ENCODE measurements at places on chromosomes 4 and X.

- no peak for DNase-seq
Observed at GRCh38 chr4:162352580-162353107, 188.8 kb upstream of the FSTL5 start.

- peak; percentile 27 for DNase-seq
Observed at GRCh38 chr4:75630174-75630936, at the start of gene CDKL2. CDKL2 (minus strand) TSS chr4:75630528; CDS start chr4:75625988, 4,540 bp downstream.

- DNase-seq, result no peak
Observed at GRCh38 chrX:287670-288069, 6.5 kb downstream of the PLCXD1 start.

DNA sequence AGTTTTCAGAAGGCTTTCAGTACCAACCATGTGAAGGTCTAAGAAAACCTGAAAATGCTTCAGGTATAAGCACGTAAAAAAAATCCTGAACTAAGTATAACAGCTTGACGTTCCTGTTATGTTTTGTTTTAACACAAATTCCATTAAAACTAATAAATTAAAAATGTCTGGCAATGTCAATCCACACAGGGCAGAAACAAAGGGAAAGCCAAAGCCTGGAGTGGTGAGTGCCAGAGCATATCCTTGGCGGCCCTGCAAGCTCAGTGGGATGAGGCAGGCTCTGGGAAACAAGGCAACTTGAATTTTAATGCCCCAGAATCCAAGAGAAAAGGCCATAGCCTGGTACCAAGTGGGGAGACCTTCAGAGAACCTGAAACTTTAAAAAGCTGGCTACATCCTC lies 78.2 kb downstream of the EPHA5 start:
- no peak for DNase-seq

- peak; percentile 81 for DNase-seq
Observed at GRCh38 chr4:117481742-117482141, 396.4 kb upstream of the TRAM1L1 start.

DNA sequence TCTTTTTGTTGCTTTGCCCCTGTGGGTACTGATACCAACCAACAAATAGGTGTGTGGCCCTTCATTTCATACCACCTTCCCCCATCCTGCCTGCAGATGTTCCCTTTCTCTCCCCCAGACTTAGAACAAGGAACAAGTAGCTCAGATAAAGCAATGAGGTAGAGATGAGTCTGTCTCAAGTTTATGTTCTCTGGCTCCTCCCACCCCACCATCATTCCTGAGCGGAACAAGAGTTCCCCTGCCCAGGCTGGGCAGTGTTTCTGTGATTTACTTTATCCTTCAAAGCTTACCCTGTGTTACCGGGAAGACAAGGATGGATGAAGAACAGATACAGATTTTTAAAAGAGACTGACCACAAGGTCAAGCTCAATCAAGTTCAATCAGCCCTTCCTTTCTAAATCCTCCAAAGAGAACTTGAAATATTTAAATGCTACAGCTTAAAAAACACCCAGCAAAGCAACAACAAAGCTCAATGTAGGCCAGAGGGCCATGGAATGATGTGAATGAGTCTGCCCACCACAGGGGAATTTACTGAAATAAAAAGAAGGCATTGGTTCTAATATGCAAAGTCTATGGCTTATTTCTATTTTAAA lies 80.1 kb upstream of the UCP1 start:
- DNase-seq, result no peak

DNA sequence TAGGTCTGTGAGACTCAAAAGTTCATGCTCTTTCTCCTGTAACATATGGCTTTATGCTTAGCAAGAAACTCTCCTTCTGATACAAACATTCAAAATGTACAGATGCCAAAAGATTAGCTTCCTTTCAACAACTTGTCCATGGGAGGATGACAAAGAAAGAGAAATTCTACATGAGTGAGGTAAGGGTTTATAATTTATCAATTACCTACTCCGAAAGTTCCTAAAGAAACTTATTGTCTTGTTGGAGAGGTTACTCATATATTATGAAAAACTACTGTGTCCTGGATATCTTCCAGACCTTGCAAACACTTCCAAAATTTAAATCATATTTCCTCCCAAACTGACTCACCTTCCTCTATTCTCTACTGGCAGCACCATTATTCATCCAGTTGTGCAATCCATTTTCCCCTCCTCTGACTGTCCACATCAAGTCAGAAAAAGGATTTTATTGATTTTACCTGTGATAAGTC lies 65.1 kb downstream of the ENPEP start:
- no peak for DNase-seq

DNA sequence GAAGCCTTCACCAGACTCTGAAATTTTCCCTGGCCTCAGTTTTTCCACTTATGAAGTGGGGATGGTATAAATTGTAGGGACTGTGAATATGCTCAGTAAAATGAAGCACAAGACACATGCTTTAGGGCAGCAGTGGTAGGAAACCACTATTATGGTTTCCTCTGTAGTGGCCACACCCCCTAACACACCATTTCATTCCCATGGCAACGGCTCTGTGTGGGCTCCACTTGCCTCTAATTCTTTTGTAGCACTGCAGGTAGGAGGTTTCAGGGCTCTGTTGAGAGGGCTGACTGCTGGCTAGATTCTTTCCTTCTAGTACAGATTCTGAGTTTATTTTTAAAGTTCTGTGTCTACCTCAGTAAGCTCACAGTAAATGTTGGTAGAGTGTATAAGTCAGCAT lies 3.5 kb upstream of the VMA21 start:
- no peak for DNase-seq

GRCh38 chr4:114728426-114728825 lies 129.8 kb downstream of the UGT8 start:
- DNase-seq, result no peak

GRCh38 chrX:11787564-11787963 lies 29.5 kb downstream of the MSL3 start:
- peak; percentile 11 for DNase-seq

GRCh38 chr4:118351851-118352827 lies 664 bp downstream of the PRSS12 start:
- DNase-seq, result no peak

GRCh38 chr4:25614807-25615206 lies 40.8 kb upstream of the SLC34A2 start:
- no peak for DNase-seq

DNA sequence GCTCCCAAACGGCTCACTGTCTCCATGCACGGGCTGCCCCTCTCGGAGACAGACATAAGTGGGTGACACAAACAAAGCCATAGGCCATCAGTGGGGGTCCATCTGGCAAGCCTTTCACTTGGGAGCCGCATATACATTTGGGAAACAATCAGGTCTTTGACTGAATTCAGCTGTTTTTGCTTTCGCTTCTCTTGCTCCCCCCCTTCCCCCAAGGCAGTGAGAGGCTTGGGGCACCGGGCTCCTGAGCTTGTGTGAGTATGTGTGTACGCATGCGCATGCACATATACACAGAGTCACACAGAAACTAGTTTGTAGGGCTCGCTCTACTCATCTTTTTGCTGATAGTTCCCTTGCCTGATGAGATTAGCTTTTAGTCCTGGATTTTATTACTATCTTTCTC lies 284.4 kb downstream of the AFF2 start:
- no peak for DNase-seq

- DNase-seq, result no peak
Observed at GRCh38 chrX:10155137-10155536, 1.6 kb upstream of the CLCN4 start.

DNA sequence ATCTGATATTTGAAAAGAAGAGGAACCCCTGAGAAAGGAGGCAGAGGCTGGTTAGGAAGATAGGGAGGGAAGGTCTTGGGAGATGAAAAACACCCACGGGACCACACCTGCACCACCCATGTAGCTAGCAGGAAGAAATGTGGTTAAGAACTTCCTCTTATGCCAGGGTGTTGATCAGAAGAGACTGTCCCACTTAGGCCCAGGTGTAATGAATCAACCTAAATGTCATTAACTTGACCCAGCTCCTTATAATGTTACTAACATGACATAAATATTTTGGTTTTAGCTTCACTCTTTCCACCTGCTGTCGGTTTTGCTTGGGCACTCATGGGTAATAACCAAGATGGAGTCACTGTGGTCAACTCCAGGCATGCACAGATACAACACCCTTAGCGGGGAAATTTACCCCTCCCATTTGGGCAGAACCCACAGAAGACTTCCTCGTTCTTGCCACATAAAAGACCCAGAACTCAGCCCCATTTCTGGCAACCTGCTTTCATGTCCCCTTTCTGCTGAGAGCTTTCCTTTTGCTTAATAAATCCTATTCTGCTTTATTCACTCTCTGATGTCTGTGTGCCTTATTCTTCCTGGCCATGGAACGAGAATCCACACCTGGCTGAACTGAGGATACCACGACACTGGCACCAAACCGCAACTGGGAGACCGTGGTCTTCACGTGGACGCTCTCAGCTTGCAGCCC lies 46.8 kb downstream of the ZNF141 start:
- DNase-seq, result no peak

DNA sequence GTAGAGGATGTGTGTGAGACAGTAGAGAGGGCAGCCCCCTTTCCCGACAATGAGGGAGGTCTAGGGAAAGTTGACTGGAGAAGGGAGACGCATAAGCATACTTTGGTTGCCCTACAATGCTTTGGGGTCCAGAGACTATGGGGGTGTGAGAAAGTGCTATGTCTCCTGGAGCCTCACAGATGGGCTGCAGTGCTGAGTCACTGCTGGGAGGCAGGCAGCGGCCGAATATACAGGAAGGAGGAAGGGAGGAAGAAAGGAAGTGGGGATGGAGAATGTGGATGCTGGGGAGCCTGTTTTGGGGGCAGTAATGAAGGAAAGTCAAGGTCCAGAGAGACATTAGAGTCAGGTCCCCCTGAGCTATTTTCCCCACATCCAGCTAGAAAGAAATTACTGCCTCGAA lies 12.7 kb downstream of the DRP2 start:
- no peak for DNase-seq

- no peak for DNase-seq
Observed at GRCh38 chrX:69066021-69066757, 99.1 kb downstream of the PJA1 start.
